Esophagus mucosa (tissue), 1 donor: ENCODE measurements at places on chromosomes 16 and 17.
A peak's percentile ranks its signal among the peaks of the same experiment; 100 is the strongest.

GRCh38 chr17:72121164-72122009 is 567 bp downstream of the SOX9 start:
- ATAC-seq: peak; percentile 35

DNA sequence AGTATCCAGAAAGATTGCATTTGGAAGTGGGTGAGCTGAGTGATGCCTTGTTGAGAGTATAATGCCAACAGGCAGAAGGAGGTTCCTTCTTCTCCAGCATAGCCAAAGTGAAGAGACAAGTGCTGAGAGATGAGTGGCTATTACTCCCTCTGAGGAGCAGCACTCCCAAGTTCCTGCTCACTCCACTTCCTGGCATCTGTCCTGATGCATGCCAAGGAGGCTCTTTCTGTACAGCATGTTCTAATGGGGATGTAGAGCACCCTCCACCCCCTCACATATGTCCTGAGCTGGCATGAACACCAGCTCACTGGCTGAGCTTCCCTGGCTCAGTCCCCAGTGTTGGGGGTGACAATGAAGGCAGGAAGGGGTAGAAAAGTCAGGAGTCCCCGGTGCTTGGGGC is 44.2 kb upstream of the DNAH9 start:
- ATAC-seq: no peak

DNA sequence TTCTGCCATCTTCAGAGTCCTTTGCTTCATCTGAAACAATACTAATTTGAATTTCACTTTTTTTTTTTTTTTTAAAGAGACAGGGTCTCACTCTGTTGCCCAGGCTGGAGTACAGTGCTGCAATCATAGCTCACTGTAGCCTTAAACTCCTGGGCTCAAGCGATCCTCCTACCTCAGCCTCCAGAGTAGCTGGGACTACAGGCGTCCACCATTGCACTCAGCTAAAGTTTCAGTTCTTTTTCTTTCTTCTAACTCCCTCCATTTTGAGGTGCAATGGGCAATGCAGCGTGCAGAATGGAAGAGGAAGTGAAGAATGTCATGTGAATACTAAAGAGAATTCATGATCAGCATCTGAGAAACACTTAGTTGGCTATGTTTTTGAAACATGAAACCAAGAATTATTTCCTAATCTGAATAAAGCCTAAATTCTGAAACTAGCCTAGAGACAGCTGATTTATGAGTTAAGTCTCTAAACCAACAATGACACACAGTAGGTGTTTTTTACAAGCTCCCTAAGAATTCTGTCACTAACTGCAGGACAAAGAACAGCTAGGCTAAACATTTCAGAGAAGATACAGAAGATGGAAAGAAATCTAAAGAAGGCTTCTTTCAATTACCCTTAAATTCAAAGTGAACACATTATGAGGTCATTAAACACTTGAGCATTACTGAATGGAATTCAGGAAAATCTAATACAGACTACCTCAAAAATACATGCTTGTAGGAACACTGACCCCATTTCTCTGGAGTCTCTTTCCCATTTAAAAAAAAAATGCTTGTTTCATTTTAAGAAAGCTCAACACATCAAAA is 21.0 kb downstream of the SNN start:
- ATAC-seq: no peak

GRCh38 chr17:8954339-8954738 is 11.2 kb downstream of the PIK3R5 start:
- ATAC-seq: peak; percentile 69

DNA sequence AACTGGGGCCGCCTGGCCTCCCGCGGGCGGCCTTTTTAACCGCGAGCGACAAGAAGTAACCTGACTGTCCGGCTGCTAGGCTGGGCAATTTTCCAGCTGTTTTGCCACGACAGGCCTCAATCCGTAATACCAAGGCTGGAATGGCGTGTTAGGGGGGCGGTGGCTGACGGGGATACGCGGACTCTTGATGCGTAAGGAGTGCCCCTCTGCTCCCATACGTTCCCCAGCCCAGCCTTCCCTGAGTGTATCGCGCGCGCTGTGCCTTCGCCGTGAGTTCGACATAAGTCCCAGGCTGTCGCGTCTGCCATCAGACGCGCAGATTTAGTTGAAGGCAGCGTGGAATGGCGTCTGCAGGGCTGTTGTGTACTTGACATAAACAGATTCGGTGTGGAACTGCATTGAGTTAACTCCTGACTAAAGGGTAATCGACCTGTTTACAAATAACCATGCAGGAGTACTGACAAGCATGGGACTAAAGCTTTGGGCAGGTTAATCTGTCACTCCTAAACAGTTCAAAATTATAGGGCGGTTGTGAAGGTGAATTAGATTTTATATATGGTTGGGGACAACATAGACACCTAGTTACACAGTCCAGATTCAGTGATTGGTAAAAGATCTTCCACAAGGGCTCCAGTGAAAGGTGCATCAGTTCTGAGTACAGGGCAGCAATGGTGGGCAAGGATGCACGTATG is 16.6 kb upstream of the ERN1 start:
- peak; percentile 73 for ATAC-seq

- peak; percentile 37 for ATAC-seq
Observed at GRCh38 chr16:53414381-53414780, 19.9 kb upstream of the RBL2 start.

GRCh38 chr17:30363715-30364202 is 15.0 kb upstream of the CPD start:
- ATAC-seq: peak; percentile 91

DNA sequence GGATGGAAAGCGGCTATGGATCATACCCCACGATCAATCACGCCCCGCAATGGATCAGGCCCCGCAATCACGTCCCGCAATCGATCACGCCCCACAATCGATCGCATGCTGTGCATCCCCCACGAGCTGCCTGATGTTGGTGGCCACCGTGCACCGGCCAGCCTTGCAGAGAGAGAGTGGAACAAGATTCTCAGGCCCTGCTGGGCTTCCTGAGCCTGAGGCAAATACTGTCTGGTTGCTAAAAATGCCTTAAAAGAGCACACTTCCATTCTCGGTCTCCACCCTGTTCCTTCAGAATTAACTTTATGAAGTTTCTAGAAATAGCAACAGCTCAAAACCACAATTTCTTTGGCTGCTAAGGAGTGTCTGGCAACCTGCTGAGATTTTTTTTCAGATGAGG is 81.5 kb downstream of the VPS53 start:
- no peak for ATAC-seq

- ATAC-seq: no peak
Observed at GRCh38 chr16:2744711-2745110, 7.7 kb upstream of the SRRM2 start.

- no peak for ATAC-seq
Observed at GRCh38 chr16:61834082-61834481, 202.2 kb downstream of the CDH8 start.
